Activated naive CD4-positive, alpha-beta T cell treated with anti-CD3 and anti-CD28 coated beads for 36 hours (primary cell): ENCODE measurements at places on chromosomes 16 and 17. TPM values are rescaled to one million over a fixed set of nuclear protein-coding genes. Genes with fewer than 3 reads are reported as not detected.

DNA sequence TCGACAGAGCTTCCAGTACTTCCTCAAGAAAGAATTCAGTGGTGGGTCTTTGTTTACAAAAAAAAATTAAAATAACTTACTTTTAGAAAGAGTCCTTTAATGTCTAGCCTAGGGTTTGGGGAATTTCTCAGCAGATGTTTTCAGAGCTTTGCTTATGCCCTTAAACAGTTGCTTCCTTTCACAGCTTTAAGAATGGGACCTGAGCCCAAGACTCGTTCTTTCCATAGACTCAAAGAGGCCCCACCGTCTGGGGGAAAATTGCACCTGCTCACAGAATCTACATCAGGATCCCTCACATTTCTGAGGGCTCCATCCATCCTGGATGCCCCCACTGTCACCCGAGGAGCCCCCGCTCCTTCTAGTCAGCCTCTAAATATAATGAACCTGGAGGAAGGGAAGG is 60.0 kb downstream of the RGS9 start:
- peak; percentile 12 for DNase-seq

TBC1D3C gene
- not detected for total RNA-seq

- no peak for DNase-seq
These were observed 117.3 kb upstream of the CACNG5 start for GRCh38 chr17:66717641-66718058.

LONP2 gene
- 49.9 TPM for total RNA-seq

- DNase-seq = no peak
These were observed 15.6 kb upstream of the FOXF1 start for GRCh38 chr16:86494565-86495356.

TBC1D3B gene
- 1.8 TPM for total RNA-seq

SLC22A31 gene
- total RNA-seq = 0.64 TPM

DNA sequence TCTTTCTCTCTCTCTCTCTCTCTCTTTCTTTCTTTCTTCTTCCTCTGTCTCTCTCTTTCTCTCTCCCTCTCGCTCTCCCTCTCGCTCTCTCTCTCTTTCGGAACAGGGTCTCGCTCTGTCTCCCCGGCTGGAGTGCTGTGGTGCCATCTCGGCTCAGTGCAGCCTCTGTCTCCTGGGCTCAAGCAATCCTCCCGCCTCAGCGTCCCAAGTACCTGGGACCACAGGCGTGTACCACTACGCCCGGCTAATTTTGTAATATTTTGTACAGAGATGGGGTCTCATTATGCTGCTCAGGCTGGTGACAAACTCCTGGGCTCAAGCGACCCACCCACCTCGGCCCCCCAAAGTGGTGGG is 12.7 kb upstream of the KLHDC4 start:
- no peak for DNase-seq

SLC6A4 gene
- not detected for total RNA-seq

METTL9 gene
- total RNA-seq = 85.1 TPM

DNA sequence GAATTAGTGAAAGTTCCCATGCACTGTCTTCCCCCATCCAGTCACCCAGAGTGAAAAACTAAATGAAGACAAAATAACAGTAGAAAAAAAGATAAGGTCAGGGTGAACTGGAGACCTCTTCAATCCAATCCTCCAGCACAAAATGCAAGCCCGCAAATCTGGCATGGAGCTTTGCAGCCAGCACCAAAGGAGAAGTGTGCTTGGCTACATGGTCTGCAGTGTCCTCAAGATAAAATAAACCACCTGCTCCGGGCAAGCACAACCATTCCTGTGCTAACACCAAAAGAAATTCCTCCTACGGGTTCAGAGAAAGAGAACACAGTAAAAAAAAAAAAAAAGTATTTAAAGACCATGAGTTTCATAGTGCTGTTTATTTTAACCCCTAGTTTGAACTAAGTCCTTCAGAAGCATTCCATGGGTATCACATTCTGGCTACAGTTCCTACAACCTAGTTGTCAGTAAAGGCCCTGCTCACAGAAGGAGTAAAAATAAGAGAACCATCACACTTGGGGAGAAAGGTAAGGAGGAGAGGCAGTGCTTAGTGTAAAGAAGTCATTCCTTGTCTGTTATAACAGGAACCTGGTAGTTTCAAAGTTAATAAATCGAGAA is 109.1 kb downstream of the GAS7 start:
- DNase-seq = no peak

C1QTNF1 gene
- total RNA-seq = 0.14 TPM

DNA sequence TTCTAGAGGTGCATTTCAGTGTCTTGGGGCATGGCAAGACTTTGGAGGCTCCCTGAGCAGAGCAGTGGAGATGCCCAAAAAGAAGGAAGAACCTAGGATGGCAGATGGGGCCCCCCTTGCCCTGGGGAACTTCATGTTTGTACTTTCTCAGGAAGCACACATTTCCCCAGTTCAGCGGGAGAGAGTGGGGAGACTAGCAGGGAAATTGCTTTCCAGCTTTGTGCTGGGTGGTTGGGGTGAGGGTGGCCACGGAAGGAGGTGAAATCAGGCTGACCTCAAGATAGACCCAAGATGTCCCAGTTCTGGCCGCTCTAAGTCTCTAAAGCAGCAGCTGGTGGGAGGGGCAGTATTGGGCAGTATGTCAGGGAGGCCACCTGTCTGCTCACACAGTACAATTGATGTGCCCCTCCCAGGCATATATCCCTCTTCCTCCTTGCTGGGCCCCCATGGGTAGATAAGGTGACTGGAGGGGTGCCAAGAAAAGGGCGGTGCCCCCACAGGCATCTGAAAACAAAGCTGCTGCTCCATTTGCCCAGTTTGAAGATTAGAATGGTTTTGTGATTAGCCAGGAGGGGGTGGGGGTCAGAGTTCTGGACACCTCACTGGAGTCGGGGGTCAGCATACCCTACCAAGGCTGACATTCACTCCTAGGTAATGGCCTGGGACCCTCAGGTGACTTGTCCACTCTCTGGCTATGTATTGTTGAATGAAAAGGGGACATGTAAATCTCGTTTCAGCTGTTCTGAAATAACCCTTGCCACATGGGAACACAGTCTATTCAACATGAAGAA is 17.1 kb upstream of the NAGLU start:
- DNase-seq = no peak

RNF222 gene
- 0.07 TPM for total RNA-seq

KCNH6 gene
- total RNA-seq = not detected
